ENCODE measurements at places on chromosomes 1 and 21.
A peak's percentile ranks its signal among the peaks of the same experiment; 100 is the strongest.

GRCh38 chr1:228734881-228735801 is at the start of gene RHOU:
RHOU (plus strand) TSS chr1:228735479; CDS start chr1:228735743, 264 bp downstream.
- peak; percentile 5 for DNase-seq

- DNase-seq, result no peak
These were observed 5.4 kb upstream of the SFN start for GRCh38 chr1:26857473-26858060.

DNA sequence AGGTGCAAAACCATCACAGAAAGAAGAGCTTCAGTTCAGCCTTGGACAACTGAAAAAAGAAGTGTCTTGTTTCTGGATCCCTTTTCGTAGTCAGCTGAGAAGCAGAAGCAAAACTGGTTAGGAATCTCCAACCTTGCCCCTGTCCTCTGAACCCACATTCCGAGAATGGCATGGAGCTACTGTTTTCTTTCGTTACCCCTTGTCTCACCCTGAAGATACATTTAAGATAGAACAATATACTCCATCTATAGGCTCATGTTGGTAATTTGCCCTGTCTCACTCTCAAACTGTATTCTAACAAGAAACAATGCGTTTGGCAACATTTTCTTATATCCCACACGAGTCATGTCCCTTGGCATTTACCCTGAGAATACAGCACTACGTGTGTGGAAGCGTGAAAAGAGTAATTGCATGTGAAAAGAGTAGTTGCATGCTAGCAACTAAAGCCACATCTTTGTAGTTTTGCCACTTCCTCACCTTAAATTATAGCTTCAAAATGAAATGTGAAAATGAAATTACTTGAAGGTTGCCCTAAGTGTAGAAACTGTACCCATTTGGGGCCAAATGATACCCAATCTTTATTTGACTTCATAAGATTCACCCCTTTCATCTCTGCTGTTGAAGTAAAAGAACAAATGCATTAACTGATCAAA is 5.3 kb downstream of the SLAMF7 start:
- no peak for DNase-seq

DNA sequence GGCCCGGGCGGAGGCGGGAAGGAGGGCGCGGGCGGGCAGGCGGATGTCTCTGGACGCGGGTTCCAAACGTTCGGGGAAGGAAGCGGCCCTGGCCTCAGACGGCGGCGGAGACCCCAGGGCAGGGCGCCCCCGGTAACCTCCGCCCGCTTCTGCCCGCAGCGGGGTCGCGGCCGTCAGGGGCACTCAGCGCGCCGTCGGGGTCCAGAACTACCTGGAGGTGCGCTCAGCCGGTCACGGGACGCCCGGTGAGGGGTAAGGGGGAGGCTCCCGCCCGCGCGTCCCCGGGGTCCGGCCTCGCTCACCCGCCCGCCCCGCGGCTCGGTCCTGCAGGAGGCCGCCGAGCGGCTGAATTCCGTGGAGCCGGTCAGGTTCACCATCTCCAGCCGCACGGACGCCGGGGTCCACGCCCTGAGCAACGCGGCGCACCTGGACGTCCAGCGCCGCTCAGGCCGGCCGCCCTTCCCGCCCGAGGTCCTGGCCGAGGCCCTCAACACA is 406 bp downstream of the PUSL1 start:
- DNase-seq, result no peak

DNA sequence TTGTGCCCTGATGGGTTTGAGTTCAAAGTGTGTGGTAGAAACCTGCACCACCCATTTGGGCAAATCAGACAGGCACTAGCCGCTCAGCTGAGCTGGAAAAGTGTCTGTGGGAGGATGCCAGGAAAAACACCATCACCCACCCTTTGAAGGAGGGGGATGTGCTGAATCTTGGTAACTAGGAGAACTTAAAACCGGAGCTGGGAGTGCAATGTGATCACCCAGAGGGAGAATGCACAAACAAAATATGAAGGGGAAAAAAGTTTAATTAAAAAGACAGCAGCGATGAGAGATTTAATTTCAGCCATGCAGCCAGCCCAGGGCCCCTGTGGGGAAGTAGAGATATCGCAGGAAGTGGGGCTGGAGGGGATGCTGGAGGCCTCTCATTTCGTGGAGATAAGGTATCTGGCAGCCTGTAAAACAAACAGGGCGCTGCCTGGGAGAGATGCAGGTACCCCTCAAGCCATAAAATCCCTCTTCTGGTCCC is 86.8 kb upstream of the BCAR3 start:
- no peak for DNase-seq

DNA sequence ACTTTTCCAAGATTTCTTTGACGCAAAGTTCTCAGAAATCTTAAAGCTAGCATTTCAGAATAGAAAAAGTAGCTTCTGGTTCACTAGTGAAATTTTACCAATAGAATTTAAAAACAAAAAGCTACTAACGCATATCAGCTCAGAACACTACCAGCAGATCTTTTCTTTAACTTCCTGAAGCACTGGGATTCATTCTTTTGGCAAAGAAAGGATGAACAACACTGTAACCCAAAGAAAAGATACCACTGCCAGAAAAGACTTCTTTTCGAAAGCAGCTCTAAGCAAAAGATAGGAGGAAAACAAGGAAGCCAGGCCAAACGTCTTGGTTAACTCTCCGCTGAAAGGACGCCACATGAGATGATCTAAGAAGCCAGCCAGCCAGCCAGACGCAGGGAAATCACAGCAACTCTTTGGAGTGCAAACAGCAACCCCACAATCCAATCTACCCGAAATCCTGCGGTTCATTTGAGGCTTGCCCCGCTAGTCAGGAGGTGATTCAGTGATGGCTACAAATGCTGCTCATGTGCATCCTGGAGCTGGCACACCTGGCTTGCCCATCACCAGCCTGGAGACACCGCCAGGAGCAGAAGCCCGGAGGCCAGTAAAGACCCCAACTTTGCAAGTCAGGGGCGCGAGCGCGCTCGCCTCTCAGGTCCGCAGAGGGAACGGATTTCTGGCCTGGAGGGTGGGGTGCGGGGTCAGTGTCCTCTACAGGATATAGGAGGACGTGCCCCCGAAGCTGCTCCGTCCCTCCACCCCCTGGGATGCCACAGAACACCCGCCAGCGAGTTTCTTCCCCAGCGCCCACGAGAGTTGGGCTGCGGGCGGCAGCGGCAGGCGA is 812 bp downstream of the NBPF1 start:
- DNase-seq, result peak; percentile 88

DNA sequence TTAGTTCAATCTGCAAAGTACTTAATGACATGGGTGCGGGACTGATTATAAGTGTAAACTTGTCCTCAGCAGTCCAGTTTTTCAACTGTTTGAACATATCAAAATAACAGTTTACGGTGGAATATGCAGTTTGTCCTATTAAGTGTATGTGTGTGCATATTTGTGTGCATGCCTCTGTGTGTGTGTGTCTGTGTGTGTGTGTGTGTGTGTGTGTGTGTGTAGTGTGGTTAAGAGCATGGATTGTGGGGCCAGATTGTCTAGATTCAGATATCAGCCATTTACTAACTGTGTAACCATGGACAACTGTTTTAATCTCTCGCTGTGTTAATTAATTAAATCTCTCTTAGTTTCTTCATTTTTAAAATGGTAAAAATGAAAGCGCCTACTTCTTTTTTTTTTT is 39.0 kb downstream of the NEXN start:
- DNase-seq, result no peak

GRCh38 chr1:3685222-3685621 is 32.9 kb downstream of the TP73 start:
- no peak for DNase-seq

Data from kidney glomerular epithelial cell (primary cell).